ENCODE measurements at places on chromosomes 7 and 10.

DNA sequence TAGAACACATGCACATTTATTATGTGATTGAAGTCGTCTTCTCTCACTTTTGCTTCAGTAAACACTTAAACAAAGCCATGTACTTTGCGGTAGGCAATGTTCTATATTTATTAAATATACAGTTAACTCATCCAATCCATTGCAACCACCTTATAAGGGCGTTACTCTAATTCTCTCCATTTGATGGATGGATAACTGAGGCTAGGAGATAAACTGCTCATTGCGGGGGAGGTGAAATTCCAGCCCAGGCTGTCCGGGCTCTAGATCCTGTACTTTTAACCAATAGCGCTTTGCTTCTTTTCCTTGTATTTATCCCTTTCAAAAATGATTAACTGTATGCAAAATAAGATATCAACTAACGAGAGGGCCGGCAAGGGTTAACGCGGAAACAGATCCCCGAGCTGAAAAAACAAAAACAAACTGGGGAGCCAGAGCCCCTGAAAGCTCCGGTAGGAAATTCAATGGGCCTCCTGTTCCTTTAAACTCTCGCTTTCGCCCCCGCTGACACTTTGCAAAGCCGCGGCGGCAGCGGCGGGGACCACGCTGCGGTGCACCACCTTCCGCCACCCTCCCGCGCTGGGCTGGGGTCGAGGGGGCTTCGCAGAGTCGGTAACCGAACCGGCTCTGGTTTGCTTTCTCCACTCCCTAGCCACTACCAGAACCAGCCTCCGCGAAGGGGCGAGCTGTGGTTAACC is 1.0 kb upstream of the PLXDC2 start:
- no peak for DNase-seq

DNA sequence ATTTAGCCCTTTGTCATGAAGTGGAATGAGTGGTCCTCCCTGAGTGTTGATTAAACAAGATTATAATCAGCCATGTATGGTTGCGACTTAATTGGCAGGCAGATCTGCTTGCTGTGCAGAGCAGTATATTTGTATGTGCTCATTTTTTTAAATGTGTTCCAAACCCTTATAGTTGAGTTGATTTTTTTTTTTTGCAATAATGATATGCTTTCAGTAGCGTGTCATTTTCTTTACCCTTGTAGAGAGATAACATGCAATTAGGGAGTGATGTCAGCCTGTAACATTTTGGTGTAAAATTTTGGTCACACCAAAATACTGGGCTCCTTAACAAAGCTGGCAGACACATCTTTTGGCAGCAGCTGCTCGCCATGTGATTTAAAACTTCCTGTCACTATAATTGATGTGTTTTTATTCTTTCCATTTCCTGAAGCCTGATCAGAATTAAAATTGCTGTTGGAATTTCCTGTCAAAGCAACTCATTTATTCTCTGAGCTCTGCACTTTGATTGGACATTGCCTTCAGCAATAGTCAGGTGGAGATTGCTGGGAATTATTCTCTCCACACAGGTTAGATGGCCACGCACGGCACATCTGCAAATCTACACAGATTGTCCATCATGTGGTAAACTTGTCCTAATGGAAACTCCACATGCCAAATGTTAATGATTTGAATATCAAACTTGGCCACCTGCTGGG is 125.3 kb downstream of the DYNC1I1 start:
- DNase-seq, result no peak

GRCh38 chr7:31850601-31851000 is 163.6 kb downstream of the PPP1R17 start:
- no peak for DNase-seq

DNA sequence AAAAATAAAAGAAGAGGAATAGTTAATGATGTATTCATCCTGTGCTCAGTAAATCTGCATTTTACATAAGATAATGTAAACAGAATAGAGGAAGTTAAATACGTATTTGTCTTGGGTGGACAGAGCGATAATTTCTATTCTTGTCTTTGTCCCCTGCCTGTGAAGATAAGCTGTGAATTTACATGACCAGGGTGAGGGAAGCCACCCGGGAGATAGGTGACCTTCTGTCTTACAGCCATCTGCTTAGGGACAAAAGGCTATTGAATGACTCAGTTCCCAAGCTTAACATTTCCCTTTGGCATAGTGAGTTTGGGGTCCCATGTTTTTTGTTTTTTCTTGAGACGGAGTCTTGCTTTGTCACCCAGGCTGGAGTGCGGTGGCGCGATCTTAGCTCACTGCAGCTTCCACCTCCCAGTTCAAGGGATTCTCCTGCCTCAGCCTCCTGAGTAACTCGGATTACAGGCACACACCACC is 88.7 kb upstream of the KCTD7 start:
- no peak for DNase-seq

DNA sequence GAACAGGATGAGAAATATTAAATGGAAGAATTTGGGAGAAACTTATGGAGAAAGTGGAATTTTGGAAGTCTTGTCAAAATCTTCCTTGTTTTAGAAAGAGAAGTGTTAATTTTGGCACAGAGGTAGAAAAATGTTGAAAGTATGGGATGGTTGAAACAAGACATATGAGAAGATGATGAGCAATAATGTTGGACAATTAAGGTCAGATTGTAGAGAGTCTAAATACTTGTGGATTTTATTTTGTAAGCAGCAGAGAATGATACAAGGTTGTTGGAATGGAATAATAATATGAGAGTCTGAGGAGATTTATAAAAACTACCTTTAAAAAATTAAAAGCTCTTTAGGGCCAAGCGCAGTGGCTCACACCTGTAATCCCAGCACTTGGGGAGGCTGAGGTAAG is 34.6 kb downstream of the PHTF2 start:
- DNase-seq, result peak; percentile 19

GRCh38 chr7:143305423-143306070 is 10.4 kb upstream of the CLCN1 start:
- no peak for DNase-seq

- DNase-seq, result no peak
Observed at GRCh38 chr10:11341283-11341960, 270.0 kb downstream of the USP6NL start.

DNA sequence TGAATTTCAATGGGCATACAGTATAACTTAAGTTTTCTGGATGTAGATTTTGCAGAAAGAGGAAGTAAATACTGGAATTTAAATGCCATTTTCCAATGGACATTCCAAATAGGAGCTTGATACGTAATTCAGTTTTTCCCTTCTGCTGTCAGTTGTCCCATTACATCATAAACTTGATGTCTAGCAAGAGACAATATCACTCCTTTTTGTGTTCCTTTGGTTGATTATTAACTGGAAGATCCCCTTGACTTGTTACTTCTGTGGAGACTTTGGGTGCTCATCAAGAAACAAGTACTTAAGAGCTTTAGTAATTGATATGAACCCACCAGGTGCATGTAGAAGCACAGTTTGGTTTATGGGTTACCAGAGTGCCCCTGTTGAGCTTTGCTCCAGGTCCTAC is 116.1 kb downstream of the ST7 start:
- DNase-seq, result no peak

DNA sequence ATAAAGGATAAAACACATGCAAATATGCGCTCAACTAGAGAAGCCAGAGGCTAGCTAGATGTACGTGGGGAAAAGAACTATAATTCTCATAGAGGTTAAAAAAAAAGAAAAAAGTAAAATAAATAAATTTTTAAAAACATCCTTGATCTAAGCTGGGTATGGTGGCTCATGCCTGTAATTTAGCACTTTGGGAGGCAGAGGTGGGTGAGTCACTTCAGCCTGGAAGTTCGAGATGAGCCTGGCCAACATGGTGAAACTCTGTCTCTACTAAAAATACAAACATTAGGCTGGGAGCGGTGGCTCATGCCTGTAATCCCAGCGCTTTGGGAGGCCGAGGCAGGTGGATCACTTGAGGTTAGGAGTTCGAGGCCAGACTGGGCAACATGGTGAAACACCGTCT is 18.6 kb upstream of the HSPA12A start:
- DNase-seq, result no peak

- DNase-seq, result no peak
Observed at GRCh38 chr7:8155836-8156235, 106.1 kb downstream of the ICA1 start.

DNA sequence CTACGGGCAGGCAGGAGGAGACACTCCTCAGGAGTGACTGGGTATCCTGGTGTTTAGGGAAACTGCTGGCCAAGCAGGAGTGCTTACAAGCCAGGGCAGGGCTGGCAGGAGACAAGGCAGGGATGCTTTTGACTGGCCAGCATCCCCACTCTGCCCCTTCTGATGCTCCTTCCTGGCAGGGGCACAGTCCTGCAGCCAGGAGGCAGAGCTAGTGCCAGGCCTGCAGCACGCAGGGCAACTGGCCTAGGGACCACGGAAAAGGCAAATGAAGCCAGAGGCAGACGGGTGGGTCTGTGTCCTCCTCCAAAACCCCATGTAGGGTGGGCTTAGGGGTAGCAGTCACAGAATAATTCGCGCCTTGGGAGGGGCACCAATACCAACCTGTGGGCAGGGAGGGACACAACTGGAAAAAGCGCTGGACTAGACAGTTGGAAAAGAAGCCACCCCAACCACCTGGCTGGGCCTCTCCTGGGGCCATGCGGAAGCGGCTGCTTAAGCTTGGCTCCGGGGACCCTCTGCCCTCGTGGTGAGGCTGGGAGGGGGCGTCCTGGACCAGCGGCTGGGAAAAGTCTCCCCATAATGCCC is 4.8 kb downstream of the IMPDH1 start:
- no peak for DNase-seq

GRCh38 chr7:107934991-107935770 is 44.2 kb downstream of the DLD start:
- DNase-seq, result peak; percentile 87

GRCh38 chr7:2880874-2881533 is 36.9 kb upstream of the GNA12 start:
- no peak for DNase-seq

DNA sequence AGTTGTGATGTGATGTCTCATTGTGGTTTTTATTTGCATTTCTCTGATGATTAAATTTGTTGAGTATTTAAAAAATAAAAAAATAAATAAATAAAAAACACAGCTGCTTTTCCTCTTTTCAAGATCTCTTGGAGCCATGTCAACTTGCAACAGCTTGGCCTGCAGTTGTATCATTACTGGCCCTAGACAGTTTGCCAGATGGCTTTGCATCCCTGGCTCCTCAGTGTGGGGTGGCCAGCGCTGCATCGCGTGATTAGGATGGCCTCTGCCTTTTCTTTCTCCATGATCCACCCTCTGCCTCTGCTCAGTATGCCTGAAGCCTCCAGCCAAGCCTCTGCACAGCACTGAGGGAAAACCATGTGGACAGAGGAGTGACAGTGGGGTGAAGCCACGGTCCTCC is 96.8 kb downstream of the PPP1R3C start:
- DNase-seq, result no peak

DNA sequence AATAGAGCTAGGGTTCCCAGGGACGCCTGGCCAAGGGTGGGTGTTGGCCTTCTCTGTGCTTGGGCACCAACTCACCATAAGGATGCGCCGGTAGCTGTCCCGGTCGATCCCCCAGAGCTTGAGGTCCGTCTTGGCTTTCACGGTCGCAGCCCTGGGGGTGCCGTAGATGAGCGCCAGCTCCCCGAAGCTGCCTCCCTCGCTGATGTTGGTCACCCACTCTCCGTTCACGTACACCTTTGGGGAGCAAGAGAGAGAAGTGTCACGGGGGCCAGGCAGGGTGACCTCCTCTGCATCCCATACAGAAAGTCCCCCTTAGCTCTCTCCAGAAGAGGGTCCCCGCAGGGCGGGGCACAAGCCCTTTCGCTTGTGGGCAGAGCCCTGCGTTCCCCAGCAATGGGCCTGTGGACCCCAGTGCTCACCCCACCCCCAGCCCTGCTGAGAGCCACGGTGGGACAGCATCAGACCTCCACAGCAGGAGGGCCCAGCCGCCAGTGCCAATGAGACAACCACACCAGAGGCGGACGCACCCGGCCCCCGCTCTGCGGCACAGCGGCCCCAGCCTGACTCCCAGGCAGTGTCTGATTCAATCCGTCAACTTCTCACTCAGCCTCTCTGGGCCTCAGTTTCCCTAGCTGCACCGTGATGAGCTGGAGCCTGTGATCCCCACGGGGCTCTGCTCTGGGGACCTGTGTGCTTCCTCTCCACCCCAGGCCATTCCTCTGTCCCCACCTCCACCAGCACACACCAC is 76.6 kb upstream of the PDGFA start:
- DNase-seq, result no peak

- DNase-seq, result no peak
Observed at GRCh38 chr10:51023636-51024035, 50.7 kb upstream of the PRKG1 start.

GRCh38 chr10:108490944-108491343 is 1326.4 kb upstream of the SORCS1 start:
- DNase-seq, result peak; percentile 14

DNA sequence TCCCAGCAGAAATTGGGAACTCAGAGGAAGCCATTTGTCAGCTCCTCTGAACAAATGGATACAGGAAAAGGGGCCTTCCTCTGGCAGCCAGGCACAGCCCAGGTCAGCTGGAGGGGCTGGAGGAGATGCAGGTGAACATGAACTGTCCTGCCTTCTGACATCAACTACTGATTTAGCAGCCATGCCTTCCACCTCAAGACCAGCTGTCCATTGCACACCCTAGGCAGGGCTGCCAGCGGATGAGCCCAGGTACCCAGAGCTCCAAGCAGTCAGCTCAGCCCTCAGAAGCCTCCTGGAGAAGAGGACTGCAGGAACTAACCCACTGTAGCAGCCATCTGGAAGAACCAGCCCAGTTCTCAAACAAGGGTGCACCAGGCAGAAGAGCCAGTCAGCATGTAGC is 44.1 kb upstream of the GDF10 start:
- no peak for DNase-seq

DNA sequence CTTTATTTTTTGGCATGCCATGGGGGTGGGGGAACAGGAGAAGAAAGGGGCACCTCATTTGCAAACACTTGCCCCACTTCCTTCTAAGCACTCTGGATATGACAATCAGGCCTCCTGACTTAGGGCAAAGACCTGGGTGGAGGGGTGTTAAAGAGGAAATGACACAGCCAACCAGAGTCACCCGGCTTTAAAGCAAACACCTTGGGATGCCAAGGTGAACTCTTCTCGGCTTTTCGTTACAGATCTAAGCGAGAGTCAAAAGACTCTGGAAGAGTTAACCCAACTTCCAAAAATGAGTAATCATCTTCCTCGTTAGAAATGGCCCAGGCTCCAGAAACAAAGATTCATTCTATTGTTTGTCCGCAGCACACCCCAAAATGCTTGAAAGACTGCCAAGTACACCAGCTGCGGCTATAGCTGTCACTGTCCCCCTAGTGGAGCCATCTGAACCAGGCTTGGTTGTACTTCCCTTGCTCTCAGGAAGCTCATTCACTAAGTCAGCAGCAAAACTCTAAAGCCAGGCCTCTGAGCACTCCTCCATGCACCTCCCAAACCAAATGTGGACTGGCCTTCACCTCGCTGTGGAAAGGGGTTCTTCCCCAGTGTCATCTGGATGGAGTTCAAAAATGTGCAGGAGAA is 24.8 kb downstream of the FAM53B start:
- DNase-seq, result peak; percentile 31

DNA sequence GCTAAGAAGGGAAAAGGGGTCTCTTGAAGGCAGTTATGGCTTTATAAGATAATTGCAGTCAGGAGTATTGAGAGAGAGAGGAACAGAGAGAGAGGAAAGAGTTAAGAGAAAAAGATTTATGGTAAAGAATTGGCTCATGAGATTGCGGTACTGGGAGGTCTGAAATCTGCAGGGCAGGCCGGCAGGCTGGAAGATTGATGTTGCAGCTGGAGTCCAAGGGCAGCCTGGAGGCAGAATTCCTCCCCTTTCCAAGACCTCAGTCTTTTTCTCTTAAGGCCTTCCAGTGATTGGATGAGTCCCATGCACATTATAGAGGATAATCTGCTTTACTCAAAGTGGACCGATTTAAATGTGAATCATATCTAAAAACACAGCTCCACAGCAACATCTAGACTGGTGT is 68.4 kb downstream of the HACD1 start:
- peak; percentile 32 for DNase-seq
